Esophagus squamous epithelium (tissue), 5 donors: ENCODE measurements at places on chromosomes 13 and 19.

DNA sequence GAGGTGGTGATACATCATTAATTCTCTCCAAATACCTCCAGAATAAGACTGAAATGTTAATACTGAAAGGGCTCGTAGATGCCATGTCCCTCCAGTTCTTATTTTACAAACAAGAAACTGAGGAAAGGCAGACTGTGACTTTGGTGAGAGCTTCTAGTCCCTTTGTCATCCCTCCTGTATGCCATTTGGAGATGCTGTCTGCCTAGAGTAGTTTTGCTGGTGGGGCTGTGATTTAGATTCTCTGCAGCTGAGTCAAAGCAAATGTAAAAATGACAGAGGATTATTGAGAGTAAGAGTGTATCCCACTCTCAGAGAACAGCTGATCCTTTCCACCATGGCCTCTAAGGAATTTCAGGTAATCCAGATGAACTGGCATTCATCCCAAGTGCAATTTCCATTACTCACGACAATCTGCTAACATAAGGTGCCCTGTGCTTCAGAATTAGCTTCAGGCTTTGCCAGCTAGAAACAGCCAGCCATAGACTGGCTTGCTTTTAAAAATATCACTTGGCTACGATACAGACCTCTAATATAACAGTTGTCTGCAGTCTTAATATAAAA, 16.8 kb downstream of the PABPC3 start:
- DNase-seq: no peak

GRCh38 chr13:48648446-48648845, 5.3 kb upstream of the CYSLTR2 start:
- DNase-seq: no peak

DNA sequence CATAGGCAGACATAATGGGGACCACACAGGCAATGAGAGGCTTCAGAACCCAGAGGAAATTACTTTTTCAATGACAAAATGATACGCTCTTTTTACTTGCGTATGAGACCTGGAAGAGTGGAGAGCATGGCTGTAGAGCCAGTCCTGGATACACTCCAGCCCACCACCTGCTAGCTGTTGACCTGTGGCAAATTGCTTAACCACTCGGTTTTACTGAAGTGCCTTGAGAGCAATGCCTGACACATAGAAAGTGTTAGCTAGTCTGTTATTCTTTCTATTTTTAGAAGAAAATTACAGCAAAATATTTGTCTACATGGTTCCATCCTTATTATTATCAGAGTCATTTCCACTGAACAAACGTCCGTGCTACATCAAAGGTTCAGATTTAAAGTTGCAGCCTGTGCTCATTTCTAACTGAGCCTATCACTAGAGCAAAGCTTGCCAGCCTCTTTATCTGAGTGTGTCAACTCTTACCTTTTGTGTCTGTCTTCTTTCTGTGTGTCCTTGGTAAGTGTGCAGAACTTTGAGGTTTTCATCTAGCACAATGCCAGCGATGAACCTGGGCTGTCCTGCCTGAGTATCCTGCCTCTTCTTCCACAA, 9.6 kb upstream of the GPR183 start:
- no peak for DNase-seq

GRCh38 chr19:53904909-53905308, 4.2 kb upstream of the CACNG7 start:
- DNase-seq: no peak

- DNase-seq: no peak
Measured at GRCh38 chr13:71218960-71219359, 648.0 kb downstream of the DACH1 start.

- DNase-seq: no peak
Measured at GRCh38 chr19:42831221-42832019, 48.1 kb downstream of the PSG1 start.

DNA sequence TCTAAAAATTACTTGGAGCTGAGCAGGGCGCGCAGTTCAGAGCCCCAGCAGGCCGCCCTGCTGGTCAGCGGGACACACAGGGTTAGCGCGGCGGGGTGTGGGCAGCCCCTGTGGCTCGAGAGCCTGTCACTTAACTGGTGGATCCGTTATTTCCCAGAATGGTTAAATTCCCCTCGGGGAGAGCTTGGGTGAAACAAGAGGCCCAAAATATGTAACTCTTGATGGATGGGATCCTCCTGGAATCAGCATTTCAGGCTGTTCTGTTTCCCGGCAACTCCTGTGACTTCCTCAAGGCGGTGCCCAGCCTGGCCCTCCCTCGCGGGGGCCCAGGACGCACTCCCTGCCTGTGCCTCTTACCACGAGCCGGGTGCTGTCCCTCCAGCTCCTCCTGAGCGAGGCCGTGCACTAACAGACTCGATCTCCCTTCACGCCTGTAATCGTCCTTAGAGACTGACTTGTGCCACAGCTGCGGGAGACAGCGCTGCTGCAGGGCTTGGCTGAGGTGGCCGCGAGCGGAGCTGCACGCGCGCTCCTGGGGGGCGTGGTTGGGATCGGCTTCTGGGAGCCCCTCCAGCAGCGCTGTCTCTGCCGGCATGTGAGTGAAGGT, 9.7 kb downstream of the PTBP1 start:
- DNase-seq: no peak

DNA sequence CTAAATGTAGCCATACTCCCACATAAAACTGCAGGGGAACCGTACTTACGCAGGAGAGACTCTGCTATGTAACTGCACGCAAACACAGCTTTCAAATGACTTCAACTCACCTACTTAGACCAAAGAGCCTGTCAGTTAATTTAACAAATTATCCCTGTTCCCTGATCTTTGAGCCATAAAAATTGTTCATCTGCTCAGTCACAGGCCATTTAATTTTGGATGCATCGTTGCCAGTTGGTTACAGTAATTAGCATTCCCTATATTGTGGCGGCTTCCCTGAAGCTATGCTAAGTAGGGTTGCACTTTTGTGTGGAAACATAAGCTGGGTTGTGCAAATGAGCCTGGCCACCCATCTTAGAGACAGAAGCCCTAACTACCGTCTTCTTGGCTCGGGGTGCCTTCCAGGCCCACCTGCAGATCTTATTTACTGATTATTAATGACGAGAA, 21.2 kb upstream of the OBI1 start:
- no peak for DNase-seq

DNA sequence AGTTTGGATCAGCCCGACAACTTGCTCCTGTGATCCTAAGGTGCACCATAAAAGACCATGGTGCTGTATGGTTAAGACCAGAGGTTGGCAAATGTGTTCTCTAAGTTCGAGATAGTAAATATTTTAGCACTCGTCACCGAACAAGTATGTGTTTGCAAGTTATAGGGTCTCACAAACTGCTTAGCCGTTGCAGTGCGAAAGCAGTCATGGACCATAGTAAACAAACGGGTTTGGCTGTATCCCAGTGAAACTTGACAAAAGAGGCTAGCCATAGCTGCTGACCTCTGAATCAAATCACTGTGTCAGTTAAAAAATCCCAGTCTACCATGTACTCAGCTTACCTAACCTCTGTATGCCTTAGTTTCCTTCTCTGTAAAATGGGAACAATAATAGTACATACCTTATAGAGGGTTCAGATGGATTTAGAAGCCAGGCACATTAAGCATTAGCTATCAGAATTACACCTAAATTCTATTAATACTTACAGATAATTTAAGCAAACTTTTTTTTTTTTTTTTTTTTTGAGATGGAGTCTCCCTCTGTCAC, 72.1 kb downstream of the IPO5 start:
- no peak for DNase-seq

DNA sequence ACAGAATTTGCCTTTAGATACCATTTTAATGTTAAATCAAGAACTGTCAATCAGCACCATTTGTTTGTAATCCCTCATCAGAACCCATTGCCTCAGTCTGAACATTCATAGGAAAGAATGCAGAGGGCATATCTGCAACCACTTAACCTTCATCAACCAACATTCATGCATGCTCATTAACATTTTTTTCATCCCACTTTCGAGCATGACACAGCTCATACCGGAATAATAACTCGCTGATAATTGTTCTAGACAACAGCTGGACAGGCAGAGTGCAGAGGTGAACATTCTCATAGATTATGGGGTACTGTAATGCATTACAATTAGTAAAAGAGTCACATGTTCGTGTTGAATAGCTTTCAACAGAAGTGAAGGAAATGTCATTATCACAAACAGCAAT, 216.8 kb downstream of the DIAPH3 start:
- DNase-seq: no peak

DNA sequence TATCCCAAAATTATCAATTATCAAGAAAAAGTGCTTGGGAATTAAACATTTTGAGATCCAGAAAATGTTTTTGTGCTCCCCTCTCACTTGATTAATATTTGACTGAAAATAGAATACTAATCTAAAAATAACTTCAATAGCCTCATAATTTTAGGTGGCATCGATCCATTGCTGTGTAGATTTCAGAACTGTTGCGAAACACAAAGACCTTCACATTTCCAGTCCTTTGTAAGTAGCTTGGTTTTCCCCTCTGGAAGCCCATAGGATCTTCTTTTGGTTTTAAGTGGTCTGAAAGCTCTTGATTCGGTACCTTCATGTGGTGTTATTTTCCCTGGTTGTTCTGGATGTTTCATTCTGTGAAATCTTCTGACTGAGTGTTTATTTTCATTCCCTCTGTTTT, 176.5 kb downstream of the NUFIP1 start:
- DNase-seq: no peak

DNA sequence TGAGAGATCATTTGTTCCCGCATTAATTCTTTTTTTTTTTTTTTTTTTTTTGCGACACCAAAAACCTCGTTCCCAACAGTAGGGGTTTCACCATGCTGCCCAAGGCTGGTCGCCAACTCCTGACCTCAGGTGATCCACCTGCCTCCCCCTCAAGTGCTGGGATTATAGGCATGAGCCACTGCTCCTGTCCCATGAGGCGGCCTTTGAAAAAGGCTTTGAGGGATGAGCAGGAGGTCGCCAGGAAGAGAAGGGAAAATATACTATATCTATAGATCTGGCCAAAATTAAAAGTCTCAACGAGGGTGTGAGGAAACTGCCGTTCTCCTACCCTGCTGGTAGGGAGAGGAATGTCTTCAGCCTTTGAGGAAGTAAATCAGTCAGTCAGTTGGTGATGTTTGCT, 26.2 kb downstream of the ZNF473 start:
- DNase-seq: no peak

GRCh38 chr13:101835920-101836319, 383.4 kb downstream of the ITGBL1 start:
- no peak for DNase-seq

GRCh38 chr19:30513082-30513411, 140.9 kb downstream of the ZNF536 start:
- no peak for DNase-seq

- no peak for DNase-seq
Measured at GRCh38 chr13:105196052-105196451, 1339.4 kb downstream of the EFNB2 start.

DNA sequence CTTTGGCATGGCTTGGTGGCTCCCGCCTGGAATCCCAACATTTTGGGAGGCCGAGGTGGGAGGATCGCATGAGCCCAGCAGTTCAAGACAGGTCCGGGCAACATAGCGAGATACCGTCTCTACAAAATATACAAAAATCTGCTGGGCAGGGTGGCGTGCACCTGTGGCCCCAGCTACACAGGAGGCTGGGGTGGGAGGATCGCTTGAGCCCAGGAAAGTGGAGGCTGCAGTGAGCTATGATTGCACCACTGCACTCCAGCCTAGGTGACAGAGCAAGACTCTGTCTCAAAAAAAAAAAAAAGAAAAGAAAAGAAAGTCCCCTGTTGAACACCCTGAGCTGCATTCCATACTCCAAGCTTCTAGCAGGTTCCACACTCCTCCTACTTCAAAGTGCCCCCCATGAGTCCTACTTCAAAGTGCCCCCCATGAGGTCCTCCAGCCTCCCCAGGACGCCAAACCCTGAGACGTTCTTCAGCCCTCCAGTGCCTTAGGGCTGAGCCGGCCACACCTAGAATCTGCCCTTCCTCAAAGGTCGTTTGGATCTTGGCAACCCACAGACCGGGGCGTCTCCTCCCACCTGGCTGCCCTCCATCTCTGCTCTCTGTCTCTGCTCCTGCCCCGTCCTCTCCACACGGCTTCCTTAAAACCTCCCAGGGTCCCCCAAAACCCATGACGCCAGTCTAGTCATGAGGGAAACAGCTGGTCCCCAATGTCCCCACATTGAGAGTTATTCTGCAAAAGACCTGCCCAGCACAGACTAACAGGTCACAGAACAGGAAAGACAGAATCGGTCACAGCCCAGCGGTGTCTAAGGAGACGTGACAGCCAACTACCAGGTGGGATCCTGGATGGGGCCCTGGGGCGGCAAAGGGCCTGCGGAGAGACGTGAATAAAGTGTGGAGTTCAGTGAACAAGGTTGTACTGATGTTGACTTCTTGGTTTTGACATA, 4.8 kb downstream of the TJP3 start:
- no peak for DNase-seq

DNA sequence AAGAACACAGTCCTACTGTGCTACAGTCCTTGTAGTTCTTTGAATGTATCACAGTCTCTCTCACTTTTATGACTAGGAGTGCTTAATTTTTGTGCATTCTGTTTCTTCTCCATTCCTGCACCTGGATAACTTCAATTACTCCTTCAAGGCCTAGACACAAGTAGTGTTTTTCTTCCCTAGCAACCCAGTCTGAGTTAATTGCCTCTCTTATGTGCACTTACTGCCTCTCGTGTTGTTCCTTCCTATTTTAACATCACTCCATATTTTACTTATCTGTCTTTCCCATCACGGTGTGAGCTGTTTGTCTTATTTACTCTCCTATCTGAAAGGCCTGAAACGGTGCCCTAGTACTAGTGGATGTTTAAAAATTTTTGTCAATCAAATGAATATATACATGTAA, 101.5 kb downstream of the HS6ST3 start:
- no peak for DNase-seq

DNA sequence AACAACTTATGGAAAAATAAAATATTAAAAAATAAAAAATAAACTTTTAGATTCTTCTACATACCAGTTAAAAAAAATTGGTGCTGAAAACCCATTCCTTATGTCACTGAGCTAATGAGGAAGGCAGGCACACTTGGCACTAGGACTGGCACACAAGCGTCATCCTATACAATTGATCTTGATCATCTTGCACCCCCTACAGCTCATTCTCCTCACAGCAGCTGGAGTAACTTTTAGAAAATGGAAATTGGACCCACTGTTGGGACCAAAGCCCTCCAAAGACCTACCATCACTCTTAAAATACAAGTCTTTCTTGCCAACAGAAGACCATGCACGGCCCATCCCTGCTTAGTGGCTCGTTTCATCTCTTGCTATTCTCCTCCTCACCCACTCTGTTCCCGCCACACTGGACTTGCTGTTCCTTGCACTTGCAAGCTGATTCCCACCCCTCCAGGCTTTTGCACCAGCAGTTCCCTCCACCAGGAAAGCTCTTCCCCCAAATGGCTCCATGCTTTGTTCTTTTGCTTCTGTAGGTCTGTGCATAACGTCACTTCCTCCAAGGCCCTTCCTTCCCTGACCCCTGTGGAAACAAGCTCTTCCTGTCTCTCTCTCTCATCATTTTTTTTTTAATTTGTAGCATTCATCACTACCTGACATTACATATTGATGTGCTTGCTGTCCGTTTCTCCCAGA, 11.6 kb downstream of the CTU1 start:
- DNase-seq: no peak
